ENCODE measurements at places on chromosomes 1 and 21.

- no peak for DNase-seq
These were observed 732.0 kb upstream of the ADGRL2 start for GRCh38 chr1:81068726-81069125.

DNA sequence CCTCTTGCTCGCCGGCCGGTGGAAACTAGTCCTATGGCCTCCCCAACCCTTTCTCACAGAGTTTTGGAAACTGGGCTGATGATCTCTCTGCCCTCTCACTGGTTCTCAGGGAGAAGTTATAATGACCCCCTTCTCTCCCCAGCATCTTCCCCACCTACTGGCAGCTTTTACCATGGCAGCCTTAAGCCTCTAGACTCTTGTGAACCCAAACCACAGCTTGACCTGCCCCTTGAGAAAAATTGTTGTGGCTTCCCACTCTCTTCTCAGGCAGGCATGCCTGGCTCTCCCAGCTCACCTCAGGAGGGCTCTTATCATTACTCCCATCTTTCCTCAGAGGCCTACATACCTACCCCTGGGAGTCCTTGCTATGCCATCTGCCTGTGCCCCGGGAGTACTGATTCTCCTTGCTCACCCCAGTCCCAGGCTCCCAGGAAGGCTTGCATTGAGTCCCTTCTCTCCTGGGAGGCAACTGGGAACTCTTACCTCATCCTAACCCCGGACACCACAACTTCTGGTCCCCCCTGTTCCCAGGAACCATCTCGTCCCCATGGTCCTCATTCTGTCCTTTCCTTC, 1.6 kb downstream of the NSUN4 start:
- no peak for DNase-seq

DNA sequence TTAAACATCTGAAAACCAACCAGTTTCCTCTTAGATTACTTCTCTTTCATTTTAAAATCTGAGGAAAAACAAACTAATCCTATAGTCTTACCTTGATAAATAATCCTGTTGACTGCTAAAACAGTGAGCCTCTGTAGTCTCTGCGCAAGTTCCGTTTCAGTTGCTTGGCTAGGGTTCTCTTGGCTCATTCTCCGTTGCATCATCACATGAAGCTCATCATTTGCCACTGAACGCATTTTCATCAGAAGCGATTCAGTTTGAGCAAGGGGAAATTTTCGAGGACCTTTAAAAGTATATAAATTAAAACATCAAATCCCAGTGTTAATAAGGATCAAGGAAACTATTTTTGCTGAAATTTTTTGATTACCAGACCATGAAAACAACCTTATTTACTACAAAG, 96.7 kb upstream of the GNG4 start:
- DNase-seq = no peak

DNA sequence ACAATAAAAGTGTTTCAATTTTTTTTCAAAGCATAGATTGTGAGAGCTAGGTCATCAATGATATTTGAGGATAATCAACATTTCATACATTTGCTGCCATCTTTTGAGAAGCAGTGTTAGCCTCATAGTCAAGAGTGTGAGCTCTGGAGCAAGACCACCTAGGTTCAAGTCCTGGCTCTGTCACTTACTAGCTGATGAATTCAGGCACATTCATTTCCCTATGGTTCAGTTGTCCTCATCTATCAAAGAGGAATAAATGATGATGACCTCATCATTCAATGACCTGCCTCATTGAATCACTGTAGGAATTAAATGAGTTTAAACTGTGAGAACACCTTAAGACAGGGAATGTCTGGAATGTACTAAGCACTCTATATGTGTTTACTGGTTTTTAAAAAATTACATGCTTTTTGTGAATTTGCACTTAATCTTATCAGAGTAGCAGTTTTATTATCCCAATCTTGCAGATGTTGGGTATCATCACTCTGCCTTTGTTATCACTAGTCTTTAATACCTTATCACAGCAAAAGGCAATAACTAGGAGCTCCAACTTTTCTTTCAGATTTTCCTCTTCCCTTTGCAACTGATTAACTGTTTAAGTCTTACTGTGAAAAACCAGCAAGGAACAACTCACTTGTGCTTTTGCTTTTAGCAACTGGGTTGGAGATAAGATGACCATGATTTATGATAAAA, 47.4 kb downstream of the SLC30A10 start:
- DNase-seq = no peak

DNA sequence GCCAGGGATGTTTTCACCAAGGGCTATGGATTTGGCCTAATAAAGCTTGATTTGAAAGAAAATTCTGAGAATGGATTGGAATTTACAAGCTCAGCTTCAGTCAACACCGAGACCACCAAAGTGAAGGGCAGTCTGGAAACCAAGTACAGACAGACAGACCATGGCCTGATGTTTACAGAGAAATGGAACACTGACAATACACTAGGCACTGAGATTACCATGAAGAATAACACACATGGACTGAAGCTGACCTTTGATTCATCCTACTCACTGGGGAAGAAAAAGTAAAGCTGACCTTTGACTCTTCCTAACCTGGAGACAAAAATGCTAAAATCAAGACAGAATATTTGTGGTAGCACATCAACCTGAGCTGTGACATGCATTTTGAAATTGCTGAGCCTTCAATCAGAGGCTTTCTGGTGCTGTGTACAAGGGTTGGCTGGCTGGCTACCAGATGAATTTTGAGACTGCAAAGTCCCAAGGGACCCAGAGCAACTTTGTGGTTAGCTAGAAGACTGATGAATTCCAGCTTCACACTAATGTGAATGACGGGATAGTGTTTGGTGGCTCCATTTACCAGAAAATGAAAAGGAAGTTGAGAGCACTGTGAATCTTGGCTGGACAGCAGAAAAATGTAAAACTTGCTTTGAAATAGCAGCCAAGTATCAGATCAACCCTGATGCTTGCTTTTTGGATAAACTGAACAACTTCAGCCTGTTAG, 190.4 kb upstream of the KCTD3 start:
- no peak for DNase-seq

DNA sequence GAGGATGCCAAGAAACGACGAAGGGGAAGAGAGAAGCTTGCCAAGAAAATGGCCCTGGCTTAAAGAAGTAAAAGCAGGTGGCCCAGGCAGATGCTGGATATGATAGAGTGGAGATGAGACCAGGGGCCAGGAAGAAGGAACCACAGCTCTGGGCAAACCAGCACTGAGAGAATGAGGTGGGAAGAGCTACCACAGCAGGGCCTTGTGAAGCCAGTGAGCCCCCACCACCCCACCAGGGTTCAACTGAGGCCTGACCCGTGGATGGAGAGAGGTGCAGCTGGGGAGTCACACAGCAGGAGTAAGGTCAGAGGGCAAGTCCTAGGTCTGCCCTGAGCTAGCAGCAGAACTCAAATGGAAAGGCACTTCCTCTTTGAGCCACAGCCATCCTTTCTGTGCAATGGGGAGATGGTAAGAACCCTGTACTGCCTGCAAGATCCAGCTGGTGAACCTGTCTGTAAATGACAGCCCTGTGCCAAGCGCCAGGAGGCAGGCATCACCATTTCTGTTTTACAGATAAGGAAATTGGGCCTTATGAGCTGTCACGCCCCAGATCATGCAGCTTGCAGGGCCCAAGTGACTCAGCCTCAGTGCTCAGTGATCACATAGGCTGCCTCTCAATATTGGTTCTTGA, 8.5 kb downstream of the SH3BGRL3 start:
- peak; percentile 62 for DNase-seq

DNA sequence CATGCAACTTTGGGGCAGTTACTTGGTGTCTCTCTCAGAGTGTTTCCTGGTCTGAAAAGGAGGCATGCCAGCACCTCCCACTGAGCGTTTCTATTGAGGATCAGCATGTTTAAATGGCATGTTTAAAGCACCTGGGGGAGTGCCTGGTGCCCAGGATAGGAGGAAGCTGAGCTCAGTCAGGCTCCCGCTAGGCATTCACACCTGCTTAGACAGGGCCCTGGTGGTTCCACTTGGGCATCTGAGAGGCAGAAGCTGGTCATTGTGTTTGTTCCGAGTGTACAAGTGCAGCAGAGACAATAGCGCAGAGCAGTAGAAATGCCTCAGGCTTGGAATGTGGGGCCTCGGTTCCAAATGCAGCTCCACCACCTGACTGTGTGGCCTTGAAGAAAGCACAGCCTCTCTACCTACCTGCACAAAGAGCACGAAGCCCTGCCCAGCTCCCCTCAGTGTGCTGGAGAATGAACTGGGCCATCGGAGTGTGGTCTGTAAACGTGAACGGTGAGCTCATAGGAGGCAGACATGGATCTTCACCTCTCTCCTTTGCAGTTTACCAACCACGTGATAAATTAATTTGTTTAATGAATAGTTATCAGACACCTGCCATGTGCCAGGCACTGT, 20.3 kb upstream of the TMEM222 start:
- no peak for DNase-seq

GRCh38 chr1:8639148-8639547, 178.3 kb downstream of the RERE start:
- no peak for DNase-seq

- no peak for DNase-seq
These were observed 40.2 kb upstream of the RBM15 start for GRCh38 chr1:110298991-110299390.

GRCh38 chr1:19477284-19478249, 7.8 kb downstream of the CAPZB start:
- peak; percentile 26 for DNase-seq

GRCh38 chr1:90706437-90707362, 10.4 kb downstream of the BARHL2 start:
- DNase-seq = no peak

DNA sequence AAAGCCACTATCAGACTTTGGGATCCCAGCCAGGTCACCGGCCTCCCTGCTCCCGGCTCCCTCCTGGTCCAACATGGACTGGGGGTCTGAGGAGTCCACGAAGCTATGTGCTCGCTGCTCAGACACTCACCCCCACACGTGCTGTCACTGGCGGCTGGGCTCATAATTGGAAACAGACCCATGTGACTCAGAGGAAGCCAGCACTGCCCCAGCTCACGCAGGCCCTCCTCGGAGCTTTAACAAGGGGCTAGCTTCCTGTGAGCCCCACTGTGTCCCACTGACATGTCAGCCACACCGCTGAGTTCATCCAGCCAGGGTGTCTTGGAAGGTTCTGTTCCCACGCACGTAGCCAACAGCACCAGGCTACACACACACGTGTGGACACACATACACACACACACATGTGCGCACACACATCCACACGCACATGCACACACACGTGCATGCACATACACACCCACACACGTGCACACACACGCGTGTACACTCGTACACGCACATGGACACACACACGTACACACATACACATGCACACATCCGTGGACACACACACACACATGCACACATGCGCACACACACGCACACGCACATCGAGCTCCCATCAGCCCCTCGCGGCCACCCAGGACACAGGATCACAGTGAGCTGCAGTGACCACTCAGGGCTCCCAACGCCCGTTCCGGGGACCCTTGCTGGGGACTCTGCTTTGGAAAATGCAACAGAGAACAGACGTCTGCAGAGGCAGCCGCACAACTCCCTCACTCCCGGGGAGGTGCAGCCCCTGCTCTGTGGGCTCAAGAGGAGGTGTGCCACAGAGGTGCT, 18.4 kb upstream of the COL6A2 start:
- no peak for DNase-seq

GRCh38 chr1:10704368-10704882, 92.0 kb downstream of the CASZ1 start:
- no peak for DNase-seq

- no peak for DNase-seq
These were observed 11.7 kb downstream of the CNIH4 start for GRCh38 chr1:224368409-224368808.

DNA sequence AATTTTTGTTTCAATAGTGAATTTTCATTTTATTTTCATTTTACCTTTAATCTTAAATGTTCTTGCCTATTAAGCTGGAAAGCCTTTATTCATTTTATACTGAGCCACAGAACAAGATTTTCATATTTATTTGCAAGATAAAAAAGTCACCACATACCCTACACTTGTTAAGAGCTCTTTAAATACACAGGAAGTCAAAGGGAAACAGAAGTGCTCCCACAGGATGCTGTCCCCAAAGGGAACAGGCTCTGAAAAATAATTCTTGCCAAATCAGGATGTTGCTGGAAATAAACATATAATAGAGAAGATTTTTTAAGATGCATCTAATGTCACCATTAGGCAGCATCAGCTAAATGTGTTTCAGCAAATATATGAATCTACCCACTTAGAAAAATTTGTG, 113.6 kb downstream of the VAV3 start:
- no peak for DNase-seq

GRCh38 chr1:209877087-209877764, 49.5 kb downstream of the UTP25 start:
- no peak for DNase-seq

GRCh38 chr1:159091180-159091560, 14.6 kb upstream of the AIM2 start:
- DNase-seq = no peak

DNA sequence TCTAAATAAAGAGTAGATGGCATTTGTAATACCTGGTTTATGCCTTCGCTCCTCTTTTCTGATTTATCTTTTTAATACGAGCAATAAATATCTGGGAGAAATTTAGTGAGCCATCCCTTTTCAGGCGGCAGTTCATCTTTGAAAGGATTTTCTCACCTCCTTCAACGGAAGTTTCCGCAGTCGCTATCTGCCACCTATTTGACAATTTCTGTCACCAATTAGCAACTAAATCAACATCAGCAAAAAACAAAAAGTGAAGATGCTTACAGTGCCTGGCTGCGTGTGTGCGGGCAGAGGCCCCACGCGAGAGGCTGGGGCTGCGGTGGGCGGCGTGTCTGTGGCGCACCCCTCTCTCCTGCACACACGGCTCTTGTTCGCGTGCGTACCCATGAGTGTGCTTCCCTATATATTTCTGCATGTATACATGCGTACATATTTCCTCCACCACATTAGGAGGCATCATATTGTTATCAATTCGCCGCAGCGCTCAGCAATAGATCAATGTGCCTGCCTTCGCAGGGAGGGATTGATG, 117.3 kb upstream of the BARHL2 start:
- no peak for DNase-seq

DNA sequence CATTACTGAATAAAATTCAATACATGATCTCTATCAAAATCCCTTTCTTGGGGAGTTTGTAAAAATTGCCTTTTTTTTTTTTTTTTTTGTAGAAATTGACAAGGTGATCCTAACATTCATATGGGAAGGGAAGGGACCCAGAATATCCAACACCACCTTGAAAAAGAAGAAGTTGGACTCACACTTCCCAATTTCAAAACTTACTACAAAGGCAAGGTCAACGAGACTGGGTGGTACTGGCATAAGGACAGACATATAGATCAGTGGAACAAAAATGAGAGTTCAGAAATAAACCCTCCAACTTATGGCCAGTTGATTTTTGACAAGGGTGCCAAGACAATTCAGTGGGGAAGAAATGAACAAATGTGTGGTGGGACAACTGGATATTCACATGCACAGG, 31.4 kb upstream of the CLSTN1 start:
- no peak for DNase-seq

GRCh38 chr1:30090162-30090820, 633.1 kb downstream of the MATN1 start:
- no peak for DNase-seq

DNA sequence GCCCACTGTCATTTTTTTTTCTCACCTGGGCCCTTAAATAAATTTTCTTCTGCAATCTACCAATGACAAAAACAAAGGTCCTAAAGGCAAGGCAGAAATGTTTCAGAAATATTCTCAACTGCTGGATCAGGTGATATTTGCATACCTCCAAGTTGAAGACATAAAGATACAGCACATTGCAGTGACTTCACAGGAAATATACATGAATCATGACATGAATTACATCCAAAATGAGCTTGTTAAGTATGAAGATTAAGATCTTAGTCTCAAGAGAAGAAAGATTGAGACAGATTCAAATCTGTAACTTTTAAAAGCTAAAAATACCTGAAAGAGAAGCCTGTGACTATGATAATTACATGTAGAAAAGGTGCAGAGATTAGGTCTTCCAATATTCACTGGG, 207.8 kb downstream of the SIPA1L2 start:
- no peak for DNase-seq

Measured in activated effector memory CD4-positive, alpha-beta T cell treated with Interleukin-2 at 50 U/mL for 16 hours (primary cell).